ENCODE measurements at places on chromosomes 3 and 15.

- DNase-seq = peak; percentile 34
Measured at GRCh38 chr3:152466784-152467183, 198.1 kb downstream of the MBNL1 start.

GRCh38 chr15:27218426-27218825 is 247.4 kb downstream of the GABRG3 start:
- DNase-seq = no peak

- DNase-seq = no peak
Measured at GRCh38 chr15:39587731-39588530, 7.1 kb downstream of the THBS1 start.

DNA sequence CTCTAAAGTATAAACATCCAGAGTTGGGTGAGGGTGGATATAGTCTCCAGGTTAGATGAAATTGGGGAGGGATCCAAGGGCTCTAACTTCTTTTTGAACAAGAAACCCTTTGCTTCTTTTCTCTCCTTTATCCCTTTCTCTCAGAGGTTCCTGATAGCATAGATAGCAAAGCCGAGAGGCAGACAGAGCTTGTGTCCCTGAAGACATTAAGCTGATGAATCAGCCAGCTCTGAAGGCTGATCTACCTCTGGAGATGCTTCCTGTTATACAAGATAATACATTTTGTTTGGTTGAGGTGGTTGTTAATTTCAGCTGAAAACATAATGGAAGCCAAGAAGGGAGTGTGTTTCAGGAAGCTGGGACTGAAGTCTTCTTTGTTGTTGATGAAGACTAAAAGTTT is 193.2 kb downstream of the PDCD6IP start:
- no peak for DNase-seq

- no peak for DNase-seq
Measured at GRCh38 chr15:81258455-81258854, 61.8 kb downstream of the IL16 start.

DNA sequence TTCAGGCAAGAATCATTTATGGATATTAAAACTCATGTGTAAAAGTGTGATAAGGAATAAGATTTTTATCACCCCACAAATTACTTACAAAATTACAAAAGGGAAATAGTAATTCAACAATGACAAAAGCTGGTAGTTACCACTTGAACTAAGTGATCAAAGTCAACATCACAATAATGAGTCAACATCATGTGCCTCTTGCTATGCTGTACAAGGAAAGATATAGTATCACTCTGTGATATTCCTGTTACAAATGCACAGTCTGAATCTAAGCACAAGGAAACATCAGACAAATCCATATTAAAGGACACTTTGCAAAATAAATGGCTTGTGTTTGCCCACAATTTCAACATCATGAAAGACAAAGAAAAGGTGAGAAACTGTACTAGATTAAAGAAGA is 90.5 kb upstream of the PLCL2 start:
- no peak for DNase-seq

DNA sequence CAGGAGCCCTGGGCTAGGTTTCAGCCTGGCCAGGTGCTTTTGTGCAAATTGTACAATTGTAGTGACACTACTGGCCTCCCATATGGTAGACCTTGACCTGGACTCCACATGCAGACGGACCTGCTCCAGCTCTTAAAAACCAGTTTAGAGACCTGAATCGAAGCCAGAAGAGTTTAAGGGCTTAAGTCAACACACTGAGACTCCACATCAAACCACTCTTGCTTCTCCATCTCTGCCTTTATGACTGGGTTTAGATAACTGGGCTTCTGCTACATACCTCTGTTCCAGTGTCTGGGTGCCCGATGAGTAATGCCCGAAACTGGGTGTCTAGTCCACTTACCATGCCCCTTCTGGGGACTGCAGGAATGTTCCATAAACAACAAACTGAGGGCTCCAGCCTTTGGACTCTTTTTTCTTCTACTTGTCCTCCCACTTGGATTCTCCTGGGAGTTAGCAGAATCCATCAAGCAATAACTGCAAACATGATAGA is 32.8 kb downstream of the TMEM212 start:
- no peak for DNase-seq

DNA sequence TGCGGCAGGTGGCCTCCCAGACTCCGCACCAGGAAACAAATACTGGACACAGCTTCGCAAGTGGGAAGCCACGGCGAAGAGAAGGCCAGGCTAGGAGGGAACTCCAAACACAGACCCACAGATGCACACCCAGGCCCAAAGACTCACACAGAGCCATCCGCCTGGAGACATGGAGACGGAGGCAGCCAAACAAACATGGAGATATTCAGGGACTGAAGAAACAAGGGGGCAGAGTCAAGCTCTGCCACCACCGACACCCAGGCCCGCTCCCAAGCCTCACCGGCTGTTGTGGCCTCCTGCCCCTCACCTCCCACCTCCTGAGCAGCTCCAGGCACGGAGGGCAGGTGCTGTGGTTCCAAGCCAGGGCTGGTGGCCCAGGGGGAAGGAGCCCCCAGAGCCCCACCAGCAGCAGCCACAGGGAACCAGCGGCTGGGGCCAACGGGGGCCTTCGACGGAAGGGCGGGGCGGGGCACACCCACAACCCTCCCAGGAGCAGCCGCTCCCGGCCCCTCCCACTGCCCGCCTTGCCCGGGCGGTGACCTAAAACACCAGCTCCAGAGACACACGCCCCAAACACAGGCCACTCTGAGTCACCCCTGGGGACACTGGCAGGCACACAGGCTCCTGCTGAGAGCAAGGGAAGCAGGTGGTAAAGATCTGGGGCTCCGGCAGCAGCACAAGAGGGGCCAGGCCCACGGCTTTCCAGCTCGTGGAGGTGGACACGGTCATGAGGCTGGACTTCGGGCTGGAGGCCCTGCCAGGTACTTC is 31.9 kb downstream of the TNK2 start:
- no peak for DNase-seq

DNA sequence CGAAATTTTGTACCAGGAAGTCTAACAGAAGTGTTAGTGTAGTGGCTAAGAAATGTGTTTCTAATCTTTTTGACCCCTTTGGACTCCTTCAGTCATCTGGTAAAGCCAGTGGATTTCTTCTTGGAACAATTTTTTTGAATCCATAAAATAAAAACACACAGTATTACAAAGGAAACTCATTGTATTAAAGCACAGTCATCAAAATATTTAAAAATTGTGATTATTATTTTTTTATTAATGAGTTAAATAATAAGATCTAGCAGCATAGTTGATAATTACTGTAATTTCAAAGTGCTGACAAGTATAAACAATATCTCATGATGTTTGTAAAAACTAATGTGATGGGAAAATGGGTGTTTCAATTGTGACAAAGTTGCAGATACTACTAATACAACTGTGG is 72.2 kb upstream of the LRRC3B start:
- DNase-seq = no peak

- DNase-seq = no peak
Measured at GRCh38 chr3:103609472-103609871, 1174.7 kb downstream of the ZPLD1 start.

GRCh38 chr15:64151727-64152506 is at the start of gene SNX22:
TSS of gene SNX22 (plus strand) at chr15:64151731. CDS start at chr15:64151776, 45 bp downstream.
- no peak for DNase-seq

- no peak for DNase-seq
Measured at GRCh38 chr15:62807539-62808130, 234.9 kb upstream of the TPM1 start.

- DNase-seq = no peak
Measured at GRCh38 chr3:156253150-156253549, 132.8 kb downstream of the KCNAB1 start.

GRCh38 chr3:20743553-20744321 is 557.7 kb upstream of the SGO1 start:
- DNase-seq = no peak

DNA sequence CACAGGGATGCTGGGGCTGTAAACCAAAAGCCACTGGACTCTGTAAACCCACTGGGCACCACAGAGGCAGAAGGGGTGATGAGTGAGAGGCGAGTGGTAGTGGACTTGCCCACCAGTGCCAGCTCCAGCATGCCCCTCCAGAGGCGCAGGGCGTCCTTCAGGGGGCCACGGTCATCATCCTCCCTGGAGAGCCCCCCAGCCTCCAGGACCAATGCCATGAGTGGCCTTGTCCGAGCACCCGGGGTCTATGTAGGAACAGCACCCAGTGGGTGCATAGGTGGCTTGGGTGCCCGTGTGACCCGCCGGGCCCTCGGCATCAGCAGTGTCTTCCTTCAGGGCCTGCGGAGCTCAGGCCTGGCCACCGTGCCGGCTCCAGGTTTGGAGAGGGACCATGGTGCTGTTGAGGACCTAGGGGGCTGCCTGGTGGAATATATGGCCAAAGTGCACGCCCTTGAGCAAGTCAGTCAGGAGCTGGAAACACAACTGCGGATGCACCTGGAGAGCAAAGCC is at the start of gene BFSP2:
Gene BFSP2, plus strand, starts transcription at position 51 of the 510 bp plus-strand sequence. Its CDS starts 28 bp downstream, at position 79.
- no peak for DNase-seq

DNA sequence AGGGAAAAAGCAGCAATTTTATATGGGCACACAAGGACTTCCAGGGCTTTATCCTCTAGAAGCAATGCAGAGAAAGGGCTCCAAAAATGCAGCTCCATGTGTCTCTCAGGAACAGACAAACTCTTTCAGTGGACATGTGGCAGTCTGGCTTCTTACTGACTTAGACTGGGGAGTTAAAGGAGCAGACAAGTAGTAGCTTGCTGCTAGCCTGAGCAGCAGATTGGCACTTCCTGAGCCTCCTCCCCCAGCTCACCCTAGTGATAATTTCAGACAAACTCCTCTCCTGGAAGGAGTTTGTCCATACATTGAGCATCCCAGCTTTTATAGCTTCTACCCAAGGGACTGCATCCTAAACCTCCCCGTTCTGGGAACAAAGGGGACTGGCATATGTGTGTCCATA is 101.7 kb upstream of the MANF start:
- DNase-seq = no peak

DNA sequence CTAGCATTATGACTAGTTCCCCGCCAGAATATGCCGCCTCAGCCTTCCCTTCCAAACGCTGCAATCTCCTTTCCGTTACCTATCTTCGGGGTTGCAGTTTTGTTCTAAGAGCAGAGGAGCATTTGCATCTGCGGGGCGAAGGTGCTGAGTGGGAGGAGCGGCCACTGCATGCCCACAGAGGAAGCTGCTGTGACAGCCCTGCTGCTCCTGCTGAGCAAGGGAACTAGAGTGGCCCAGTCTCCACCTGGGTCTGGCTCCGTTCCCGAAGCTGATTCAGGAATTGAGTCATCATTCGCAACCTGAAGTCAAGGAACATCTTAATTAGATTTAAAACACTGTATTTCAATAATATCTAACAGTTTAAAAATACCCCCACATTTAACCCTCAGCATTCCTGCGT is 98.2 kb upstream of the TJP1 start:
- no peak for DNase-seq

GRCh38 chr3:62926494-62926893 is 51.3 kb upstream of the CADPS start:
- DNase-seq = no peak
